Osteoblast (primary cell): ENCODE measurements at places on chromosomes 5 and 9. TPM values are rescaled to one million over a fixed set of nuclear protein-coding genes. Genes with fewer than 3 reads are reported as not detected.
A peak's percentile ranks its signal among the peaks of the same experiment; 100 is the strongest.

SNCAIP gene
- total RNA-seq: 6.2 and 8.0 TPM in 2 replicates

LMAN2 gene
- 295 and 356 TPM in 2 replicates for total RNA-seq

DNA sequence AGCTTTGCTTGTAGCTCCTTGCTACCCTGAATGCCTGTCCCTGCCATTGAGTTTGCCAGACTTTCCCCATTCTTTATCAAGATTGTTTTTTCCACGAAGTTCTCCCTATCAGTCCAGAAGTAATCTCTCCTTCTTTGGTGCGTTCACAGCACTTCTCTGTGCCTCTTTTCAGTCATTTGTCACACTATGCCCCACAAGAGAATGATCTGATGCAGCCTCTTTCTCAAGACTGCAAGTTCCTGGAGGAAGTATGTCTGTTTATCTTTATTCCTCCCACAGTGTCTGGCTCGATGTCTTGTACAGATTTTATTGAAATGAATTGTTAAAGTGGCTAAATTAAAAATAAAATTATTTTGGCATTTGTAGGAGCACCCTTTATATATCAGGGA lies 99.3 kb downstream of the CCDC192 start:
- DNase-seq: no peak

DNA sequence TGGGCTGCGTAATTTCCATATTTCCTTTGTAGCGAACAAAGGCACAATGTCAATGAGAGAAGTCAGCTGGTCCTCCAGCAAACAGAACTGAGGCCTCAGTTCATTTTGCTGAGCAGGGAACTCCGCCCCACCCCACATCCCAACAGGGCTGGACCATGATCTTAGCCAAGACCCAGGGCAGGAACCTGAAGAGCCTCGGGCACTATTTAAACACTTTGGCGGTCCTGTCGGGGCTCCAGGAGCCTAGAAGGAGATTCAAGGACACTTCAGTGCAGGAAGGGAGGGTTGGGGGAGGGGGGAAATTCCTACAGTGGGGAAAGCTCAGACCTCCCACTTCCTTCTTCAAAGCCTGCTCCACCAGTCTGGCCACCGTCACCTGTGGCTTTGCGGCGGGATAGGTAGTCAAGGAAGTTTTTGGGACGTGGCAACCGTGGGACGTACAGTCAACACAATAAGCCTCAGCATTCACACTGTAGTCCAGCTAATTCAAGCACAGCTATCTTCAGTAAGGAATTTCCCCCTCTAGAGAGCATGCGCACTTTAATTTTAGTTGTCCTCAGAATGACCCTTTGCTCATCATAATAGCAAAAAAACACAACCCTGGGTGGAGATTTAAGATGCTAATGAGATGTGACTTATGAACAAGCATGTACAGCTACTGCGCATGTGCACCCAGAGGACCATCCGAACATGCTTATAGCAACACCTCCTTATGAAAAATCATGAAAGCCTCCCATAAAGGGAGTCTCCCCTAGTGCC lies 30.9 kb downstream of the S1PR3 start:
- DNase-seq: no peak

GRCh38 chr9:130745829-130746228 lies 52.2 kb downstream of the EXOSC2 start:
- no peak for DNase-seq

DNA sequence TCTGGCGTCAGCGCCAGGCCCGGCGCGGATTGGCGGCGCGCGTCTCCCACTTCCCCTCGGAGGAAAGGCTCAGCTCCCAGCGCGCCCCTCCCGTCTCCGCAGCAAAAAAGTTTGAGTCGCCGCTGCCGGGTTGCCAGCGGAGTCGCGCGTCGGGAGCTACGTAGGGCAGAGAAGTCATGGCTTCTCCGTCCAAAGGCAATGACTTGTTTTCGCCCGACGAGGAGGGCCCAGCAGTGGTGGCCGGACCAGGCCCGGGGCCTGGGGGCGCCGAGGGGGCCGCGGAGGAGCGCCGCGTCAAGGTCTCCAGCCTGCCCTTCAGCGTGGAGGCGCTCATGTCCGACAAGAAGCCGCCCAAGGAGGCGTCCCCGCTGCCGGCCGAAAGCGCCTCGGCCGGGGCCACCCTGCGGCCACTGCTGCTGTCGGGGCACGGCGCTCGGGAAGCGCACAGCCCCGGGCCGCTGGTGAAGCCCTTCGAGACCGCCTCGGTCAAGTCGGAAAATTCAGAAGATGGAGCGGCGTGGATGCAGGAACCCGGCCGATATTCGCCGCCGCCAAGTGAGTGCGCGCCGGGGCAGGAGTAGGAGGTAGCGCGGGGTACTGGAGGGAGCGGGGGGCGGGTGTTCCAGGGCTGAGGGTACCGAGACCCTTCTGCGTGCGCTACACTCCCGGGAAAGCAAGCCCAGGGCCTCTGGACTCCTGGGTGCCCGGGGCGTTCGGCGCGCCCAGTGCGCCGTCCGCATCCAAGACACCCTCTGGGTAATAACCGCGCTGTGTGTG lies at the start of gene MSX2:
MSX2 (plus strand) TSS at position 99 of the 777 bp plus-strand sequence; CDS start at position 177, 78 bp downstream.
- peak; percentile 99 for DNase-seq

JAKMIP2 gene
- total RNA-seq: 1.1 and 1.2 TPM in 2 replicates

DNA sequence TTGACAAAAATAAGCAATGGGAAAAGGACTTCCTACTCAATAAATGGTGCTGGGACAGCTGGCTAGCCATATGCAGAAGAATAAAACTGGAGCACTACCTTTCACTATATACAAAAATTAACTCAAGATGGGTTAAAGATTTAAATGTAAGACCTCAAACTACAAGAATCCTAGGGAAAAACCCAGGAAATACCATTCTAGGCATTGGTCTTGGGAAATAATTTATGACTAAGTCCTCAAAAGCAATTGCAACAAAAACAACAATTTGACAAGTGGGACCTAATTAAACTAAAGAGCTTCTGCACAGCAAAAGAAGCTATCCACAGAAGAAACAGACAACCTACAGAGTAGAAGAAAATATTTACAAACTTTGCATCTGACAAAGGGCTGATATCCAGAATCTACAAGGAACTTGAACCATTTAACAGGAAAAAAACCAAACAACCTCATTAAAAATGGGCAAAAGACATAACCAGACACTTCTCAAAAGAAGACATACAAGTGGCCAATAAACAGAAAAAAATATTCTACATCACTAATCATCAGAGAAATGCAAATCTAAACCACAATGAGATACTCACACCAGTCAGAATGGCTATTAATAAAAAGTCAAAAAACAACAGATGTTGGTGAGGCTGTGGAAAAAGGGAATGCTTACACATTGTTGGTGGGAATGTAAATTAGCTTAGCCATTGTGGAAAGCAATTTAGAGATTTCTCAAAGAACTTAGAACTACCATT lies 75.2 kb upstream of the CPEB4 start:
- DNase-seq: no peak

GRCh38 chr9:2159521-2160454 lies 144.6 kb downstream of the SMARCA2 start:
- DNase-seq: no peak

DNA sequence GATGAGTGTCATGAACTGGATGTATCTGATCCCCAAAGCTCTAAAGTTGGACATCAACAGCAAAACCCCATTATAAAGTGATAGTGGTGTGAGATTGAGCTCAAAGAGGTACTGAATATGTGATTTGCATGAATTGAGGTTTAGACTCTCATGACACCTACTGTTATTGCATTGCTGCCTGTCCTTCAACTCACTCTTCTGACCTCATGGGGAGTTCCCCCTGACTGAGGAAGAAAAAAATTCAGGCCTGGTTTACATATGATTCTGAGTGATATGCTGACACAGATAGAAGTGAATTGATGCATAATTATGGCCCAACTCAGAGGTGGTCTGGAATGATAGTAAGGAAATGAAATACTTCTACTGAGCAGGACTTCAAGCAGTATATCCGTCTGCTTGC lies 76.2 kb upstream of the CHD1 start:
- no peak for DNase-seq

- DNase-seq: peak; percentile 41
These were observed 266.2 kb downstream of the SPATA31D1 start for GRCh38 chr9:82254646-82255367.

- peak; percentile 4 for DNase-seq
These were observed 242.5 kb downstream of the MLLT3 start for GRCh38 chr9:20379804-20380225.
